ENCODE measurements at places on chromosomes 6 and 20. TPM values are rescaled to one million over a fixed set of nuclear protein-coding genes. Genes with fewer than 3 reads are reported as not detected.

DNA sequence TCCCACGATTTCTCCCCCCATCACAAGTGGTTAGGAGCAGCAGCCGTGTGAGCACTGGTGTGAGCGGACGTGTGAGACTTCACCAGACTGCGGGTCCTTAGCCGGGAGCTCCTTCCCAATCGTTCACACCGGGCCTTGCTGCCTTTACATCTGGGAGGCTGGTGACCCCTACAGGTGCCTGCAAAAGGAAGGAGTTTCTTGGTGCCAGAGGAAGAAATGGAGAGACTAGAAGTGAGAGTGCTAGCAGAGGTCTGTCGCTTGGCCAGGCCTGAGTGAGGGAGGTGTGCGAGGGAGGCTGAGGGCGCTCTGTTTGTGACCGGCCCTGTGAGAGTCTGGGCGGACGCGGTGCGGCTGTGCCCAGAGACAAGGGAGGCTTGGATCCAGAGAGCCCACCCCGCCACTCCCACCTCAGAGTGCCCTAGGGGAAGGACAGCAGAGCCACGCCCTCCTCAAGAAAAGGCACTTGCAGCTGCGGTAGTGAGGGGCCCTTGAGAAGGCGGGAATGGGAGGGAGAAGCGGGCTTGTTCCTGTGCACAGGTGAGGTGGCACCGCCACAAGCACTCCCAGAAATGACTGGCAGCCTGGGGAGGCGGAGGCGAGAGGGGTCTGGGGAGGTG is 10.0 kb upstream of the ARMC2 start:
- H3K27me3 ChIP-seq: peaks cover 2% of the 10 kb centered on the region
- no peak overlapping the region for H3K27ac ChIP-seq
- H3K36me3 ChIP-seq: no peaks in the 10 kb centered on the region
- DNase-seq: peak; percentile 15
- H3K4me1 ChIP-seq: no peaks in the 10 kb centered on the region
- H3K4me3 ChIP-seq: no peak overlapping the region

GRCh38 chr20:56624786-56625681 is 4.1 kb upstream of the TFAP2C start:
- H3K27me3 ChIP-seq: peaks cover 56% of the 10 kb centered on the region
- H3K27ac ChIP-seq: no peak overlapping the region
- no peak for DNase-seq

The PRDM13 gene
- total RNA-seq: not detected

GRCh38 chr6:63261820-63262219 is 50.6 kb downstream of the FKBP1C start:
- H3K4me3 ChIP-seq: no peak overlapping the region
- DNase-seq: no peak
- H3K27ac ChIP-seq: no peak overlapping the region
- no peaks in the 10 kb centered on the region for H3K27me3 ChIP-seq

The CYP39A1 gene
- 0.84 TPM for total RNA-seq

Data from astrocyte (in vitro differentiated cells and primary cell).